NCI-H2107 (cell line): ENCODE measurements at places on chromosomes 7 and 10.

DNA sequence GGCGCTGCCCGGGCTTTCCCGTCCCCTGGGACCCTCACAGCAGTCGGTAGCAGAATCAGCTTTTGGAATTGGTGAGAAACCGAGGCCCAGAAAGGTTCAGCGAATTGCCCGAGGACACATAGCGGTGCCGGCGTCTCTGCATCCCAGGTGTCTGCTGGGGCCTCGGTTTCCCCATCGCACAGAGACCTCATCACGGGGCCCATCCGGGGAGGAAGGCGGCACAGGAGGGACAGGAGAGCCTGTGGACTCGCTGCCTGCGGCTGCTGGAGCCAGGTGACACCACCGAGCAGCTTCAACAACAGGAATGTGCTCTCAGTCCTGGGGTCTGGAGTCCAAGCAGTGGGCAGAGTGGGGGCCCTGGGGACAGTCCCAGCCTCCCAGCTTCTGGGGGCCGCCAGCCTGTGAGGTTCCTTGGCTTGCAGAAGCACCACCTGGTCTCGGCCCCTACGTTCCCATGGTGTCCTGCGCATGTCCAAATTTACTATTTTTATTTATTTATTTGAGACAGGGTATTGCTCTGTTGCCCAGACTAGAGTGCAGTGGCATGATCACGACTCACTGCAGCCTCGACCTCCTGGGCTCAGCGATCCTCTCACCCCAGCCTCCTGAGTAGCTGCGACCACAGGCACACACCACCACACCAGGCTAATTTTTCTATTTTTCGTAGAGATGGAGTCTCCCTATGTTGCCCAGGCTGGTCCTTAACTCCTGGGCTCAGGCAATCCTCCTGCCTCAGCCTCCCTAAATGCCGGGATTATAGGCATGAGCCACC lies 539 bp upstream of the COX19 start:
- no peak for DNase-seq

GRCh38 chr7:47266131-47266706 lies 315.7 kb downstream of the TNS3 start:
- no peak for DNase-seq

DNA sequence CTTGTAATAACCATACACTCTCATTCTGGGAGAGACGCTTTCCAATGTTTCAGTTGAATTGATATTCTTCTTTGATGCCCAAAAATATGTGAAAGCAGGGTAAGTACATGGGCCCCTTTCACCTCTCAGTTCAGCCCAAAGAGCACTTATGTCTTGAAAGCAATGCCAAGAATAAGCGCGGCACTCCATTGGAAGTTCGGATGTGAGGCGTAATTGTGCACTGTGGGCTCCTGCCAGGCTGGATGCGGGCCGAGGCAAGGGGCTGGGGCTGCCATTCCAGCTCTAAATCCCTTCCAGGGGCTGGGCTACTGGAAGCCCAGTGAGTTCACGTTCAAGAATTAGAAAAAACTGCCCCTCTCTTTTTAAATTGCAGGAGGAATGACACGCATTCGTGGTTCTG lies 113.8 kb downstream of the EBF3 start:
- DNase-seq: no peak

DNA sequence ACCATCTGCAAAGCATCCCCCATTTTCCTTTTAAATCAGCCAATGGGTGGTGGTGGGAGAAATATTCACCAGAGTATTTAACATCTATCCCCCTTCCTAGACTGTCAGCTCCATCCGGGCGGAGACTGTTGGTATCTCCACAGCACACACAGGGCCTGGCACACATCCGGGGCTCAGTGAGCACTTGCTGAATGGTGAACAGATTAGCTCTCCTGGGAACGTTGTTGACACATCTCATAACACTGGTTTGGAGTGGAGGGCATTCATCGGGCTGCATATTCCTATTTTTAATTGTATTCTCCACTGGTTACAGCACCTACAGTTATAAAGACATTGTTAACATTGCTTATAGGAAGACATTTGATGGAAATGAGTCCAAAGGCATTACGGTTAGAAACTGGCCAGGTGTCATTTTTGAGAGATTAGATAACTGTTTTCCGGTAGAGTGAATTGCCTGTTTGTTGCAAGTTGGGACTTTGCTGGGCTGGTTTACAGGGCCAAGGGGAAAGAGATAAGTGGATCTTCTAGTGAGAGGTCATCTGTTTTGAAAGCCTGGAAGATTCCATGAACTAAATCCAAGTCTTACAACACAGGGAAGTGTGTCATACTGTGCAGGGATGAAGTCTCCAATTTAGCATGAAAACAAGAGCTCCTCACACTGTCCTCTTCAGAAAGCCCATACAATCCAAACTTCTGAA lies 101.8 kb downstream of the EGFR start:
- no peak for DNase-seq

DNA sequence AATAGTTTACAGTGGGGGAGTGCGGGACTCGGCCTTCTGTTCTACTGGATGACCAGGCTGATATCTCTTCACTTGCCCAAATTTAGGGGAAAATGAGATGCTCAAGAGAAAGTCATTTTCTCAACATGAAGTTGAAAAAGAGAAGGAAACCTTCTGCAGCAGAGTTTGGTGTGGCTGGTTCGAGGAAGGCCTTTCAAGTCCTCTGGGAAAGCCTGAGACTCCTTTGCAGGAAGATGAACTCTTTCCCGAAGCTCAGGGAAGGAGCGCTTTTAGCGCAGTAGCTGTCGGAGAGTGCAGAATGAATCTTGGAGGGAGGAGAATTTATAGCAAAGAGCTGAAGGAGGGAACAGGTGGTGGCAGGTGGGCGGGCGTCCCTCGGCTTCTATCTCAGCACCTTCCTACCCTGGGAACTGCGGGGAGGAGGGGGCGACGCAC lies at the start of gene ATOH7:
Gene ATOH7 (minus strand): TSS at position 297 of the 435 bp plus-strand sequence. CDS start 436 bp downstream, outside the sequence.
- no peak for DNase-seq

DNA sequence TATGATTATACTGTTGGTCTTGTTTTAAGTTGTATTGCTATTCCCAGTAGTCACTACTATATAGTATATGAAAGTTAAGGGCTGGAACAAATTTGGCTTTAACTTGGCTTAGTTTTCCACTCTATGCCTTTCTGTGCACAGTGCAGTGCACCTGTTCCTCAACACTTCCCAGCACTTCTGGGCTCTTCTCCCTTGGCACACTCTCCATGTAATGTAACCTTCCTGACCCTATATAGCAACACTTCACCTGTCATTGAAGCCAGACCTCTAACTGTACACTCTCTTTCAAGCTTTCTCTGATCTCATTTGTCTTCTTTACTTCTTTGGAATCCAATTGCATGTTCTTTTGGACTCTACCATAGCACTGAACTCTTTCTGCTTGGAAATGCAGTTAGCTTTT lies 83.9 kb upstream of the SMIM30 start:
- no peak for DNase-seq

DNA sequence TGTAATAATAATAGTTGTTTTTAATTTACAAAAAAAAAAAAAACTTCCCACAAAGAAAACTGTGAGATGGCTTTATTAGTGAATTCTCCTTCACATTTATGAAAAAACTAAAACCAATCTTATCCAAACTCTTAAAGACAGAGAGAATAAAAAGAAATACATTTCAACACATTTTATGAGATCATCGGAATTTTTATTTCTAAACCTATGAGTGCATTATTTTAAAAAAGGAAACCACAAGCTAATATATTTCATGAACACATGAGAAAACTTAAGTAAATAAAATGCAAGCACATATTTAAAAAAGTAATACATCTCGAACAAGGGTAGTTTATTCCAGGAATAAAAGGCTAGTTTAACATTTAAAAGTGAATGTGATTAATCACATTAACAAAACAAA lies 31.5 kb downstream of the C7orf25 start:
- no peak for DNase-seq

- DNase-seq: no peak
Measured at GRCh38 chr7:75985009-75985517, 9.3 kb downstream of the TMEM120A start.

DNA sequence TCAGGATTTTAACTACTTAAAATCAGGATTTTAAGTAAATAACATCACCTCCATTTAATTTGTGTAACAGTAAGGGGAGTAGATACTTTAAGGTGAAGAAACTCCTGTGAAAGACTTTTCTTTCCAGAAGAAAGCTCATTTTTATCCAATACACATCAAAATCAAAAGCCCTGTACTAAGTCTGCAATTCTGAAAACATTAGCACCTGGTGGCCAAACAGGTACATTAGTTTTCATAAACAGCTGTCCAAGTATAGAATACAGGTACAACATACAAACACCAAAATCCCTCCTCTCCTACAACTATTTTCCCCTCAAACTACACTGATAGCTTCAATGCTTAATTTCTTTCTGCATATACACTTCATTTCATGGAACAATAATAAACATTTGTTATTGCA lies 22.9 kb downstream of the FAM3C start:
- DNase-seq: no peak

DNA sequence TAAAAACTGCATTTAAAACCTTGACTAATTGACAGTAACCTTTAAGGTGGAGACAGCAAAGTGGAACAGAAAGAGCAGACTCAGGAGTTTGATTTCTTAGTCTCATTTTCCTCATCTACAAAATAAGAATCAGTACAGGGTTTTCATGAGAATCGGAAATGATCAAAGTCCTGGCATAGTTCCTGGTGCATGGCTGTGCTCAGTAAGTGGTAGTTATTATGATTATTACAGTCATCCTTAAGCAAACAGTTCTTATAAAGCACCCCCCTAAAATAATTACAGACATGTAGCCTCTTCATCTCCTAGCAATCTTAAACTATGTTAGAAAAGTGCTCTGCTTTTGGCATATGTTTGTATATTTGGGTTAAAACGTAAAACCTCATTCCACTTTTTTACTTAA lies 18.0 kb downstream of the NEBL start:
- DNase-seq: no peak

DNA sequence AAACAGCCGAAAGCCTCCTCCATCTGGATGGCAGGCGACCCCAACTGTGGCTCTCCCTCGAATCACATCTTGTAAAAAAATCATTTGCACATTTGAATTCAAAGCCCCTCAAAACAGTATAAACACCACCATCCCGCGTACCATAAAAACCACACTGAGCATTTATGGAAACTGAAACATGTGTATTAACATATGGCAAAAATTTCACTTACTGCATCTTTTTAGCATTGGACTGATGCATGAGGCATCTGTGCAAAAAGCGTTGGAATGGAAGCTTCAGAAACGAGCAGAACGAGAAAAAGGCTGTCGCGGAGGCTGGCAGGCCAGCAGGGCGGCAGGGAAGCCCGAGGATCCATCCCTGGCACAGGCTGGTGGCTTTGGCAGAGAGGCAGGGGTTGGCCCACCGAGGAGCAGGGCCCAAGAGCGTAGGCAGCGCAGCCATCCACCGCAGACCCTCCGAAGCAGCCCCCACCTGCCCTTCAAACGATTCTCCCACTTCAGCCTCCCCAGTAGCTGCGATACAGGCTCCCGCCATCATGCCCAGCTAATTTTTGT lies 39.3 kb upstream of the CUX1 start:
- DNase-seq: no peak

- no peak for DNase-seq
Measured at GRCh38 chr7:46109437-46109836, 188.4 kb upstream of the IGFBP3 start.

GRCh38 chr7:131335639-131336381 lies 8.1 kb downstream of the MKLN1 start:
- no peak for DNase-seq

- no peak for DNase-seq
Measured at GRCh38 chr10:86059892-86060291, 306.7 kb downstream of the GRID1 start.

DNA sequence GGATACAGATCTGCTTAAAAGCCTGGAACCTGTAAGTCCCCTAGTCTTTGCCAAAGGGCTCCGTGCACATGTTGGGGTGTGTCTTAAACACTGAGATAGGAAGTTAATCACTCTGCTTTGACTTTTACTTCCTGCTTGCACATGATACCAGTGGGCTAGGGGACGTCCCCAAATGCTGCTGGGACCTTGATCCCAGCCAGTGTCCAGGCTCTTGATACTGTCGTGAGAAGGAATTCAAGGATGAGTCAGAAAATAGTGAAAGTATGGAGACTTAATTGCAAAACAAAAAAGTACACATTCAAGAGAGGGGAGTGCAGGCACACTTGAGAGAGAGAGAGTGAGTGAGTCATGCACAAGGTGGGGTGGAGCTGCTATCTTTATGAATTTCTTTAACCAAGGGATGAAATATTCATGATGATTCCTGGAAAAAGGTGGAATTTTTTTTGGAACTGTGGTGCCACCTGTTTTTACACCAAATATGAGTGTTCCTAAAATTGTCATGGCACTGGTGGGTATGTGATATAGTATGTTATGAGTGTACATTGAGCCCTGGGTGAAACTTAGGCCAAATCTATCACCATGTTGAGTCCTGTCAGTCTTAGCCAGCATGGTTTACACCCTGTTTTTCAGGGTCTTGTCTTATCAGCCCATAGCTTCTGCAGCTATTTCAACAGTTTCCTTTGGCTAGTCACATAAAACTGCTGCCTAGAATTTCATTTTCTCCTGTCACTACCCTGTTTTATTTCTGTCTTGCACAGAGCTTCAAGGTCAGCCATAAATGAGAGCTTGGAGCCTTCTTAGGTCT lies 88.3 kb upstream of the CYP26C1 start:
- no peak for DNase-seq

DNA sequence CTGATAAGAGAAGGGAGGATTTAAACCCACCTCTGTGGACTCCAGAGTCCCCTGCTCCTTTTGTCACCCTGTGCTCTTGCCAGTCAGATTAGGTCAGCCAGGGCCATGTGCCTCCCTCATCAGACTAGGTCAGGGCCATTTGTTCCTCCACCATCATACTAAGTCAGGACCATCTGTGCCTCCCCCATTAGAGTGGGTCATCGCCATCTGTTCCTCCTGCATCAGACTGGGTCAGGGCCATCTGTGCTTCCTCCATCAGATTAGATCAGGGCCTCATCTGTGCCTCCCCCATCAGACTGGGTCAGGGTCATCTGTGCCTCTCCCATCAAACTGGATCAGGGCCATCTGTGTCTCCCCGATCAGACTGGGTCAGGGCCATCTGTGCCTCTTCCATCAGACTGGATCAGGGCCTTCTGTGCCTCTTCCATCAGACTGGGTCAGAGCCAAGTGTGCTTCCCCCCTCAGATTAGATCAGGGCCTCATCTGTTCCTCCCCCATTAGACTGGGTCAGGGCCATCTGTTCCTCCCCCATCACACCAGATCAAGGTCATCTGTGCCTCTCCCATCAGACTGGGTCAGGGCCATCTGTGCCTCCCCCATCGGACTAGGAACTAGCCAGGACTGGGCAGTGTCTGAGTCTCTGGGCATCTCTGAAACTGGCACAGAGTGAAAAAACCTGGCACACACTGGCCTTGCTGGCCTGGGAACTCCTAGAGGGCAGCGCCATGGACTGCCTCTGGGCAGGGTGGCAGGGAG lies 11.5 kb downstream of the MYL10 start:
- no peak for DNase-seq
